GM12864 (cell line): ENCODE measurements at places on chromosomes 12 and 14.

- no peak for DNase-seq
Observed at GRCh38 chr12:18805516-18806248, 67.8 kb downstream of the CAPZA3 start.

GRCh38 chr12:5694759-5695409, 250.2 kb downstream of the ANO2 start:
- no peak for DNase-seq

DNA sequence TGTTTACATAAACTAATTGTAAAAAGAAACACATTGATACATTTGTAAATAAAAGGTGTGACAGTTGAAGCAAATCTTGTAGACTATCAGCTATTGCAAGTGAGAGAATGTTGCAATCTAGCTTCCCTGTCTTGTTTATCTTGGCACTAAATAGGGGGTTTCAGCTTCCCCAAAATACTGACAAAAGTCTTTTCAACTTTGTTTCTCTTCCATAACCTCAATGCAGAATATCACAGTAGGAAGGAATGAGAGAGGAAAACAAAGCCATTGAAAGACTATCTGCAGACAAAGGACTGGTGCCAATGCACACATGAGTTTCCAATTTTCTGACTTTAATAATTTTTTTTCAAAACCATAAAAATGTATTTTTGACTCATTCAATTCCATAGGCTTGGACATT, 886.2 kb upstream of the MGAT4C start:
- no peak for DNase-seq

DNA sequence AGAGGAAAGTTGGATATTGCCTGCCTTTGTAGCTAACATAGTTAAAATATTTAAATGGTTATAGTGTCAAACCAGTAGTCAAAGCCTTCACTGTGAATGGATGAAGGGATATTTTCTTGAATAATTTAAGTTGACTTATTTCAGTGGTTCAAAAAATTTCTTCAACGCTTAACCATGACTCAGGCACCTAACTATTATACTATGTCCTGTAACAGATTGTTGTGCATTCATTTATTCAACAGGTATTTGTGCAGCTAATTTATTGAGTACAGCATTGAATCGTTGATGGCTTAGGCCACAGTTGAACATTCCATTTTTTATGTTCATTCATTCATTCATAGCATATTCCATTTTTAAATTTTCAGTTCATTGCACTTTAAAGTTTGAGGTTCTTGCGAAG, 9.2 kb downstream of the HIF1A start:
- DNase-seq = no peak

DNA sequence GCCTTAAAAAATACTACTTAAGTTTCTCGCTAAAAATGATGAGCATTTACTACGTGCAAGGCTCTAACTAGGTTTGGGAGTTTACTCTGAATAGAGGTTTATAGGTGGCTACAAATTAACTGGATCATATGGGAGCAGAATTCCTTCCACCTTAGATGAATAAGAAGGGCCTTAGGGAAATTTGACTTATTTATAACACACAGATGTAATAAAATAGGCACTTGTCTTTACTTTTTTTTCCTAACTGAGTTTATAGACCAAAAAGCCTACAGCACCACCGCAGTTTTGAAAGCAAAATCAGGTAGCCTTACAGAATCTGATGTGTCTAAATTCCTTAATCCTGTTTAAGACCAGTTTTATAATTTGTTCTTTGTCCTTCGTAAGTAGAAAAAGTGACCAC, 10.5 kb downstream of the AEBP2 start:
- no peak for DNase-seq

DNA sequence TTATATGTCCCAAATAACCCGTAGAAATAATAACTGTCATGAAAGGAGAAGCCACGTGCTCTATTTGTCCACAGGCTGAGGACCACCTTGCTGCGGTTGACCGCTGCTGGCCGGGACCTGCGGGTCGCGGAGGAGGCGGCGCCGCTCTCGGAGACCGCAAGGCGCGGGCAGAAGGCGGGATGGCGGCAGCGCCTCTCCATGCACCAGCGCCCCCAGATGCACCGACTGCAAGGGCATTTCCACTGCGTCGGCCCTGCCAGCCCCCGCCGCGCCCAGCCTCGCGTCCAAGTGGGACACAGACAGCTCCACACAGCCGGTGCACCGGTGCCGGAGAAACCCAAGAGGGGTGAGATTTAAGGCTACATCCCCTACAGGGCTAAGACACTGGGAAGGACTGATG, 21.0 kb downstream of the RPGRIP1 start:
- no peak for DNase-seq

DNA sequence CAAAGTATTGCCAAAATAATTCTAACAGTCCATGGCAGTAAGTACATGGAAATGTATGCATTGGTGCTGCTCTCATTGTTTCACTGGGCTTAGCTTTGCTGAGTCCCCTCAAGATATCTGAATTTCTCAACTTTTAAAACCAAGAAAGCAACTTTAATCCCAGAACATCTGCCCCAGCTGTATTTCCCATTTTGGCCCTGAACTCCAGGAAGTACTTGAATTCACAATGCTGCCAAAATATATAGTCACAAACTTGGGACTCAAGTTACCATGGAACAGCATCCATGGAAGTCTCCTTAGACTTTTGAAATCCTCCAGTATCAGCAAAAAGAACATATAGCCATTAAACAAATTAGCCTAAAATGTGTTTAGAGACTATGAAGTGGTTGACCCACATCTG, 78.5 kb upstream of the FLRT2 start:
- DNase-seq = no peak

DNA sequence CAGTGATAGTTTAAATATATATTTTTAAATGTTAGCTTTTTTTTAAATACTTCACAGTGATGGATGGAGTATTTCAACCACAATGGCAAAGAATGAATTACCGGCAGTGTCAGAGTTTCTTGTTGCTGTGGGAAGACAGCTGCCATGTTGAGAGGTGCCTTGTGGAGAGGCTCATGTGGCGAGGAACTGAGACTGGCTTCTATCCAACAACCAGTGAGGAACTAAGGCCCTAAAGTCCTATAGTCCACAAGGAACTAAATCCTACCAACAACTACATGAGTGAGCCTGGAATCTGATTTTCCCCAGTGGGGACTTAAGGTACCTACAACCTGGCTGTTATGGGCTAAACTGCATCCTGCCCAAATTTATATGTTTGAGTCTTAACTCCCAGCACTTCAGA, 220.2 kb upstream of the PLEKHG7 start:
- no peak for DNase-seq

GRCh38 chr12:48988030-48988649, 10.0 kb downstream of the WNT1 start:
- DNase-seq = no peak

- no peak for DNase-seq
Observed at GRCh38 chr12:118015944-118016343, 559 bp upstream of the RFC5 start.
